ENCODE measurements at places on chromosomes 7 and 10.

- DNase-seq: no peak
These were observed 264.5 kb upstream of the SEMA3C start for GRCh38 chr7:81183326-81183725.

- DNase-seq: no peak
These were observed 112.8 kb downstream of the BUB3 start for GRCh38 chr10:123266971-123267370.

- no peak for DNase-seq
These were observed 71.0 kb downstream of the AASS start for GRCh38 chr7:122072924-122073599.

GRCh38 chr10:48245977-48246376 is 28.5 kb downstream of the FRMPD2 start:
- DNase-seq: no peak

- DNase-seq: no peak
These were observed 180.2 kb downstream of the CELF2 start for GRCh38 chr10:11197878-11198277.

DNA sequence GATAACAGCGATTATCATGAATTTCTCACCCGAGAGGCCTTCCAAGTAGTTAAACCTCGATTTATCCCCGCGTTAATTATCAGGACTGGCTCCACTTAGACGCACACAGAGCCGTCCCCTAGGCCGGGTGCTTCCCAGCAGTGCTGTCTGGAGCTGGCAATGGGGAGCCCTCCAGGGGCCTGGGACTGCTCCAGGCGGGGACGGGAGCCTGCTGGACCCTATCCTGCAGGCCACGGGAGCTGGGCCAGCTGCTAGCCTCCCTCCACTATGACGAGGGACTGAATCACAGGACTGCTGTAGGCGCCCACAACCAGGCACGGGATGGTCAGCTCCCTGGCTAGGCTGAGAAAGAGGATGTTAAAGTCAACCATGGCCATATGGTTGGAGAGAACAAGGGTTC is 229.1 kb downstream of the ELFN1 start:
- no peak for DNase-seq

- no peak for DNase-seq
These were observed 42.5 kb downstream of the AVL9 start for GRCh38 chr7:32537760-32538159.

DNA sequence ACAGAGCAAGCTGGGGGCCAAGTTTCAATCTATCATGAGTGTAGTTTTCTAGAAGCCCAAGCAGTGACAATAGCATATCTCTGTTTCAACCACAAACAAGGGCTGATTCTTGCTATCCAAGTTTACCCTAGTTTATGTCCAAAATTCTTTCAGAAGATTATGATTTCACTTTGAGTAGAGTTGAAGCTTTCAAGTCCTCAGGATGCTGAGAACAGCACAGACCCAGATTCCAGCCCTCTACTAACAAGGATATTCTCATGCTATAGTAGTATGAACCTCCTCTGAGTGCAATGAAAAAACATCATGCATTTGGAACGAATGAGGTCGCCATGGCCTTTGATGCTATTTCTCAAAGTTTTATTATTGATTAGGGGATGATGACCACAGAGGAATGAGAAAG is 344.1 kb upstream of the NPVF start:
- DNase-seq: no peak

GRCh38 chr7:66315192-66315591 is 110.1 kb downstream of the TPST1 start:
- DNase-seq: no peak

- no peak for DNase-seq
These were observed 10.2 kb downstream of the EN2 start for GRCh38 chr7:155467846-155468784.

- no peak for DNase-seq
These were observed 176.5 kb downstream of the PFKFB3 start for GRCh38 chr10:6379015-6379776.

DNA sequence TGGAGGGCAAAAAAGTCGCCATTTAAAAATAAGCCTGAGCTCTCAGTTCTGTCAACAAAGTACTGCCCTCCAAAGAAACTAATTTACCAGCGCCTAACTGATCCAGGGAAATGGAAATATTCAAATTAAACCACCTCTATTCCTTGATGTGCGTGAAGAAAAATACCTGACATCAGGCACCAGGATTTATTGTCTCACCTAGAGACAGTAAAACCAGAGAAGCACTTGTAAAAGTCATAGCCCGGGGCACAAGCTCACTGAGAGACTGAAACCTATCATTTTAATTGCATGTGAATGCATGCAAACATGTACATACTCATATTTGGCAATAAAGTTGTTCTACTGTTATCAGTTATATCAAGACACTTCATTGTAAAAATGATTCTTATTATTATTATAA is 147.3 kb upstream of the VSTM2A start:
- DNase-seq: no peak
